Activated CD4-positive, alpha-beta T cell treated with anti-CD3 and anti-CD28 coated beads for 36 hours (primary cell): ENCODE measurements at places on chromosomes 2 and 18.
A peak's percentile ranks its signal among the peaks of the same experiment; 100 is the strongest.

DNA sequence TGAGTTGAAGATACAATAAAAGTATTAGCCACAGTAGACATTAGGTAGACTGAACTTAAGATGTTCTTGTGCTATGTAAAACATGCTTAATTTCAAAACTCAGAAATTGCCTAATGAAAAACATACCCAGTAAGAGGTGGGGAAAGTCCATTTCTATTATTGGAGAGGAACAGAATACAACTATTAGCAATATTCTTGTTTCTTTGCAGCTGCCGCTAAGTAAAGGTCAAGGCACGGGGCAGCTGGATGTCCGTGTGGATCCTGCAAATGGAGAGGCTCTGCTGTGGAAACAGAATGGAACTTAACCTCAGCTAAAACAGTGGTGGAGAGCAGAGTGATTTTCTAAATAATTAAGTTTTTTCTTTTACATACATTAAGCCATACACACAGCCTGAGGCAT lies 139.2 kb upstream of the ARHGAP28 start:
- DNase-seq: no peak

GRCh38 chr18:26635466-26635865 lies 87.1 kb upstream of the KCTD1 start:
- no peak for DNase-seq

GRCh38 chr18:9861933-9862332 lies 23.8 kb upstream of the TXNDC2 start:
- peak; percentile 58 for DNase-seq

- no peak for DNase-seq
Measured at GRCh38 chr2:98823196-98824170, 92.6 kb upstream of the MGAT4A start.

DNA sequence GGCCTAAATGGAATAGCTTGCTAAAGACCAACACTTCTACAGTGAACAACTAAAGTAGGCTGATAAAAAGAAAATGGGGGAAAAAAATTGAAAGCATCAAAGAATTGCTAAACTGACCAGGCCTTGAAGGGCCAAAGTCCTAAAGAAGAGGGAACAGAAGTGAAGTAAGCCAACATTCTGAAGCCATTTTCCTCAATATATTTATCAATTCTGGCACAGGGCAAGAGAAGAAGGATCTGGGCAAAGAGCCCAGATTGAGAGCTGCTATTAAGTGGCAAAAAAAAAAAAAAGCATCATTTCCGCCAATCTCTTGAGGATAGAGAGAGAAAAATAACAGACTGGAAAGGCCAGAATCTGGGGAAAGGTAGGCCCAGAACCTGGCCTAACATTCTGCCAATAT lies 25.7 kb downstream of the FANCL start:
- no peak for DNase-seq

- DNase-seq: no peak
Measured at GRCh38 chr2:51297488-51297887, 265.6 kb upstream of the NRXN1 start.

GRCh38 chr2:109438773-109439389 lies 174.9 kb downstream of the SEPTIN10 start:
- DNase-seq: no peak

DNA sequence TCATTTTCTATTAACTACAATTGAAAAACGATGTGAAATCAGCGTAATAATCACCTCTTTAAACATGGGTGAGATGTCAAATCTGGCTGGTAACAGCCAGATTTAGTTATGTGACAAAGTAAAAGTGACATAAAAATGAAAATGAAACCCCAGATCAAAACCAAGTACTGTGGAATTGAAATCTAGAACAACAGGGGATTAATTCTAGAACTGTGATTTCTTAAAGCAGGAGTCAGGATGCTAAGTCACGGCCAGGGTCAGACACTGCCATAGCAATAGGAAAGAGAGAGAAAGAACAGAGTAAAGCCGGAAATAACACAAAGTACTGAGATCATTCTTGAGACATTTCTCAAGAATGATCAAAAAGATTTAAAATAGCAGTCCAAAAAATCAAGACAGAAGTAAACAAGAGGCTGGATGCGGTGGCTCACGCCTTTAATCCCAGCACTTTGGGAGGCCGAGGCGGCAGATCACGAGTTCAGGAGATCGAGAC lies 1183.7 kb upstream of the NXPH2 start:
- DNase-seq: no peak

DNA sequence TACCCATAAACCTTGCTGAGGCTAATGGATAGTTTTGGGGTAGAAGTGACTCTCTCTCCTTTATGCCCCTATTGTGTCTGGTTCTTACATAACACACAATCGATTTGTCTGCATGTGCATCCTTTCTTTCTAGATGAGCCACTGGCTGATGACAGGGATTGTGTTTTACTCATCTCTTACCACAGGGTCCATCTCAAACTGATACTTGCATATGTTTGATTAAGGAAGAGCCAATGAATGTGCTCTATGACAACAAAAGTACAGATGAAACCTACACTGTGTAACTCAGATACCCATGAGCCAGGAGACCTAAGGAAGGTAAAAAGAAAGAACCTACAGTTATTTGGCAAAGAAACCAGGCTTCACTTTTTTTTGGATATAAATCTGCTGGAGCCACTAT lies 13.2 kb upstream of the BZW1 start:
- DNase-seq: no peak

DNA sequence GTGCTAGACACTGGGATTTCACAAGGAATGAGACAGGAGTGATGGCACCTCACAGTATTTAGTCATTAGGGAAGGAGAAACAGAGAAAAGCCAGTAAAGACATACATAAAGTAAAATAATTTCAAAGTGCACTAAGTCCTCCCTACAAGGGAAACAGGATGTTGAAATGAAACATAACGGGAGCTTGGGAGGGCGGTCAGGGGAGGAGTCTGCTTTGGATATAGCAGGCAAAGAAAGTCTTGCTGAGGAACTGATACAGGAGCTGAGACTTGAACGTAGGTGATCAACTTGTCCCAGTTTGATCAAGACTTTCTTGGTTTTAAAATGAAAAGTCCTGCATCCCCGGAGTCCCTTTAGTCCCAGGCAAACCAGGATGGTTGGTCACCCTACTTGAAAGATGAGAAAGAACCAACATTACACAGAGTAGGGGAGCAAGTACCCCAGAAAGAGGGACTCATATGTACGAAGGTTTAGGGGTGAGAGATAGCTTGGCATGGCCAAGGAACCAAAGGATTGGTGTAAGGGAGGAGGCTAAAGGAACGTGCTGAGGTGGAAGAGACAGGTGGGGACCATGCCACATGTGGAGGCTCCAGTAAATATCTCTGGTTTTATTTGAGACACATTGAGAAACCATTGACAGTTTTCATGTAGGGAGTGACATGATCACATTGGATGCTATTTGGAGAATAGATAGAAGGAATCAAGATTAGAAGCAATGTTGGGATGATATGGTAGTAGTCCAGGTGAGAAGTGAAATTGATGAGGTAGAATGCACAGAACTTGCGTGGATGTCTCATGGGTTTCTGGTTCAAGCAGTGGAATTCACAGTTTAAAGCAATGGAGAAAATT lies 28.4 kb downstream of the FBXO48 start:
- DNase-seq: no peak

GRCh38 chr2:8171608-8172007 lies 510.2 kb upstream of the ID2 start:
- DNase-seq: no peak

DNA sequence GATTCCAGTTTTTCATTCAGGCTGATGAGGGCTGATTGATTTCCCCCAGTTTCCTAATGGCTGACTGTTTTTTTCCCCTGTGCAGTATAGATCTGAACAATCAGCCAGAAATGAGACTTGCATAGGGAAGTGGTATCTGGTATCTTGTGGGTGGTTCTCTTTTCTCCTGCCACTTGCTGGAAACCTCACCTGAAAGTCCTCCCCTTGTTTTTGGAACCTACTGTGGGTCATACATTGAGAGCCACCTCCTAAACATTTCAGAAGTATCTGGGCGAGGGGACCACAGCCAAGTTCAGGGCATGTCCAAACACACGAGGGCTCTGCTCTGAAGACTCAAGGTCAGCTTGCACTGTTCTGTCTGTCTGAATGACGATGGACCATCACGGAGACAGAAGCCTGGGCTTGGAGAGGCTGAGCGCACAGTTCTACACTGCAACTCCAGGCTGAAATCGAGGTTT lies 19.3 kb downstream of the ALPK2 start:
- DNase-seq: peak; percentile 27

GRCh38 chr2:206555721-206556120 lies 86.6 kb upstream of the FAM237A start:
- no peak for DNase-seq

DNA sequence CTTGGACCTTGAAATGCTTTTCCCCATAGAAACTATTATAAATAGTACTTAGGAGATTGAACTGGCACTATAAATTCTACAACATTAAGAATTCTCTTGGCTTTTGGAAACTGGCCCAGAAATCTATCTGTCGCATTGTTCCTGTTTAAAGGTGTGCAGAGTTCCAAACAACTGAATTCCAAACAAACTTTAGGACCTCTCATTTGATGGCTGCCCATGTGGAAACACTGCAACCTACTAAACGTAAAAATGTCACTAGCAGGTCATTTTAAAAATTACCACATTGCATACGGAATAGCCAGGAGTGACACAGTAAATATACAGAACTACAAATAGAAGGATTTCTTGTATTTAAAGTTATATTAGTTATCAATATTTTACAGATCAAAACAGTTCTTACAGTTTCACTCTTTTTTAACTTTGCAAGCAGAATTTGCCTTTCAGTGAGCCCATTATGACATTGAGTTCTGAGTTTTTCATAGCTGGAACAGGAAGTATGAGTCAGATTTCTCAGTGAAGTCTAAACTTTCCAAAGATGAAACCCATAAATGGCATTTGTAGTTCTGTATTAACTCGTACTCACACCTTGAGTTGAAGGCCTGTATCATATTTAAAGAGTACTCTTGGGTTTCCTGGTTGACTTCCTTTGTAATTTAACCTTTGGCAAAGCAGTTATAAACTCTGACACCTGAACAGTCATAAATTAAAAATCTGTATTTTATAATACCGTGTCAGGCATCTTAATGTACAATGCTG lies 142.3 kb upstream of the BOD1L2 start:
- DNase-seq: no peak

DNA sequence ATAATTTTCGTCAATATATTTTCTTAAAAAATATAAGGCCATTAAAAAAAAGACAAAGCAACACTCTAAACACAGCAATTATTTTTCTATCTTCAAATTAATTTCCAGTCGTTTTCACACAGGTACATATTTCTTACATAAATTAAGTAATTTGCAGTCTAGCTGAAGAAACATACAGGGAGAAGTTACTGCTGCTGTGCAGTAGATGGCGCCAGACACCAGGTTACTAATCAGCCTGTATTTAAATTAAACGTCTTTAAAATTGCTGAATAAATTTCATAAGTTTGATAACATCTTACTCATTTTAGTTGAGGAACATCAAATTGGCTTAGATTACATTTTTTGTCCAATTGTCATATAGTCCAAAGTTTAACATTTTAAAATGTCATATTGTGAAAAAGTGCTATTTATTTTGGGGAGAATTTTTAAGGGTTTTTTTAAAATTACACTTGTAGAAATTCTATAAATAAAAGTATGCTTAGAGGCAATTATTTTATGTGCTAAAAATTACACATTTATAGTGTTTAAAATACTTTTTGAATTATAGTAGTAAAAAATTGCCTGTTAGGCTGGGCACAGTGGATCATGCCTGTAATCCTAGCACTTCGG lies 88.4 kb downstream of the PMAIP1 start:
- peak; percentile 78 for DNase-seq

DNA sequence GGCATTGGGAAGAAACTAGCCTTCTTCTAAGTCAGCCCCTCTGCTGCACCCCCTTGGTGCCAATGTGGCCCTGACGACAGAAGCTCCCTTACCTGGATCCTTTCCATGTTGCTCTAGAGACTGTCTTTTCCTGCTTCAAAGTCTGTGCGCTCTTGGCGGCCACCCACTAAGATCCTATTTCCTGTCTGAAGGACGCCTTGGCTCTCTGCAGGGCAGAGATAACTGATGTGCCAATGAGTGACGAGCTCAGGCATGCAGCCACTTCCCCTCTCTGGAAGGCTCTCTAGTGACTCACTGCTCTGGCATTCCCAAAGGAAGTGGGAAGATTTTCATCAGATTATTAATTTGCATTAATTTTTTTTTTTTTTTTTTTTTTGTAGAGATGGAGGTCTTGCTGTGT lies 273.5 kb downstream of the CDH20 start:
- DNase-seq: no peak

GRCh38 chr18:63373161-63373560 lies 6.2 kb upstream of the KDSR start:
- no peak for DNase-seq

GRCh38 chr2:10658914-10659257 lies 30.9 kb downstream of the NOL10 start:
- no peak for DNase-seq

- DNase-seq: no peak
Measured at GRCh38 chr2:68811364-68811763, 59.8 kb downstream of the BMP10 start.

DNA sequence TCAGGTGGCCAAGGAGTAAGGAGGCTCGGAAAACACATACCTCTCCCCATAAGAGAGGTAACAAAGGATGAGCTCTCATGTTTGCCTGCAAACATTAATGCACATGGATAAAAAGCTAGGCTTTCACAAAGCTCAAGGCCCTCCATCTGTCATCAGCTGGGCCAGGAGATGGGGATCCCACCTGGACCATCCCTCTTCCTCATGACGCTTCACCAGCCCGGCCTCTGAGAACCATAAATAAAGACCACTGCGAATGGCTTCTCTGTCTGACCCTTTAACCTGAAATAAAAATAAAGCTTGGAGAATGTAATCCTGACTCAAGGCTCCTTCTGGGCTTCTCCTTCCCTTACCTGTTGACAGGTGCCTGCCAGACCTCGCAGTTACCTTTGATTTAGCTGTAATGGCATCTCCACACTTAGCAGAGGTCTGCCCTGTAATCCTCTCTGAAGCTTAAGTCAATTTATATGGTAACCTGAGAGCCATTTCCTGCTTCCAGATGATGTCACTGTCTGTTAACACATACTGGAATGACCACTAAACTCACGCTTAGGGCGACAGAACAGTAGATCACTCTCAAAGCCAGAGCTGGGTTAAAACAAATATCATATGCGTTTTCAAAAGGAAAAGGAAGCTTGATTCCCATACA lies 29.3 kb upstream of the FOXI3 start:
- DNase-seq: no peak

- DNase-seq: no peak
Measured at GRCh38 chr18:35024196-35024595, 17.0 kb upstream of the MAPRE2 start.
